ENCODE measurements at places on chromosomes 13 and 19. TPM values are rescaled to one million over a fixed set of nuclear protein-coding genes. Genes with fewer than 3 reads are reported as not detected.

DNA sequence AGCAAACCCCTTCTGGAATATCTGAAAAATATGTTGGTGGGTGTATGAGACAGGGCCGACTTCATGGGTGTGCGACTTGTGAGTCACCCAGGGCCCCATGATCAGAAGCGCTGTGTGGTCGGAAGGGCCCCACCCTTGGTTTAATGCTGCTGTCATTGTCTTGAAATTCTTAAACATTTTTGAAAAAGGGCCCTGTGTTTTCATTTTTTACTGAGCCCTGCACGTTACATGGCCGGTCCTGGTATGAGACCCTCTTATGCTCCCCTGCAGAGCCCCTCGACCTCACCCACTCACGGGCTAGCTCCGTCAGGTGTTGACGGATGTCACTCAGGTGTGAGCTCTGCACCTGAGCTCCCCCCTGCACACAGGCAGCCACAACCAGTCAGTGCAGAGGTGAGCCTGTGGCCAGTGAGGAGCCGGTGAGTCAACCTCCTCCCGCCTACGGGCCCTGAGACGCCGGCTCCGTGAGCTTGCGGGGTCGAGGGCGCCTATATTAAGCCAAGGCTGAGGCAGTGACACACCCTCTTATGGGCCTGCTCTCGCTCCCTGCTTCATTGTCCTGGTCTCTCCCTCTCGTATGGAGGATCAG, 27.7 kb downstream of the GADD45B start:
- DNase-seq, result no peak

GRCh38 chr13:100211016-100211710, 122.3 kb downstream of the PCCA start:
- DNase-seq, result no peak

DNA sequence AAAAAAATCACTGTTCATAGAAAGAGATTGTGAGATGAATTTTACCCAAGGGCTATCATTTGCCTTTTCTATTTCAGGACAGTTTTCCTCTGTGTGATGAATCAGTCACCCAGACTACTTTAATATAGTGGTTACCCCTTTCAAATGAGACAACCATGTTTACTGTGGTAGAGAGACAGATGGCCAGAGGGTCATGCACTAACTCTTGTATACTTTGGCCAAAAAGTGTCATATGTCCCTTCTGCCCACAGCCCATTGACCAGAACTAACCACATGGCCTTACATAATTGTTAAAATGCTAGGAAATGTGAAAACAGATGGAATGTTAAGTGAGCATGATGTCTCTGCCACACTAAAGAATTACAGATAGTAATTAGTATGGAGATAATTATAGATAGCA, 498.7 kb downstream of the DACH1 start:
- DNase-seq, result no peak

DNA sequence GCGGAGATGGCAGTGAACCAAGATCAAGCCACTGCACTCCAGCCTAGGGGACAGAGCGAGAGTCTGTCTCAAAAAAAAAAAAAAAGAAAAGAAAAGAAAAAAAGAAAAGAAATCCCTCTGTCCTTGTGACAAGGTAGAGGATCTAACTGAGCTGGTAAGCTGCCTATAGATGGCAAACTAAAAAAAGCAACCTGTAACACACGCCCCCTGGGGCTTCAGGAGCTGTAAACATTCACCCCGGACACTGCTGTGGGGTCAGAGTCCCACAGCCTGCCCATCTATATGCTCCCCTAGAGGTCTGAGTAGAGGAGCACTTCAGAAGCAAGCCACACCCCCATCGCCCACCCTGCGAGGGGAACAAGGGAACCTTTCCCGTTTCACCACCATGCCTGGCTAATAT, 4.3 kb upstream of the PGPEP1 start:
- DNase-seq, result no peak

DNA sequence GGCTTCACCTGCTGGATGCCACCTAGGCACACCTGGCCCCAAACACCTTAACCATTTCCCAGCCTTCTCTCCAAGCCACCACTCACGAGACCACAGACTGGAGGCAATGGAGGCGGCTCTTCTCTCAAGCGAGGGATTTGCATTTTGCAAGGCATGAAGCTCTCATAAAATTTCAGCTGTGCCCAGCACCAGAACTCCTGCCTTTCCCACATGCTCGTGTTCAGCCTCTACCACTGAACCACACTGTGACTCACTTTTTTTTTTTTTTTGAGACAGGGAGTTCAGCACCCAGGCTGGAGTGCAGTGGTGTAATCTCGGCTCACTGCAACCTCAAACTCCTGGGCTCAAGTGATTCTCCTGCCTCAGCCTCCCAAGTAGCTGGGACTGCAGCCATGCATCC, 10.6 kb downstream of the NANOS3 start:
- DNase-seq, result no peak

Gene TMEM38A
- 44.6 TPM for total RNA-seq

Gene OR7A5
- not detected for total RNA-seq

DNA sequence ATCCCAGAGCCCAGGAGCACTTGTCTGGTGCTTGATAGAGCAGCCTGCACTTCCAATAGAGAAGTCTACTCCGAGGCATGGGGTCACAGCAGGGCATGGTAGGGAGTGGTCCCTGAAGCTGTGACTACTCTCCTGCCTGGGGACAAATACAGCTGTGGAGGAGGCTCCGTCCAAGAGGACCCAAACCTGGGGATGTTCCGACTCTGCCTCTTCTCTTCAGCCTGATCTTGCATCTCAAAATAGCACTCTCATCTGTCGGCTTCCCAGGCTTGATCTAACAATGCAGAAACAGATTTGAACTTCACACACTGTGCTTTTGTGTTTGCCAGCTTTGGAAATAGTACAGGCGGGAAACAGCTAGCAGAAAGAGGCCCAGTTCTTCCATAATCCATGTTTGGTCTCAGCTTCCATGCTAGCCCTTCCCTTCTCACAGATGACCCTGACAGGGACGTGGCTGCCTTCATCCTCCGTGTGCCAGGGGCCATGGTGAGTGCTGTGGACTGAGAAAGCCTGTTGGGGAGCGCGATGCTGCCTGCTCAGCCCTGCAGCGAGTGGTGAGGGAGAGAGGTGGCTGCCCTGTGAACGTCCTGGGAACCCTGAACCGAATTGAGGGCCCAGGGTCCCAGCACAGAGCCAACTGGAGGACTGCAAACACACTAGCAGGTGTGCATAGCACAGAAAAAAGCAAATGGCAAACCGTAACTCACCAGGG, 150.3 kb upstream of the GPR12 start:
- no peak for DNase-seq

- no peak for DNase-seq
Measured at GRCh38 chr13:87889254-87889653, 218.1 kb downstream of the SLITRK5 start.

DNA sequence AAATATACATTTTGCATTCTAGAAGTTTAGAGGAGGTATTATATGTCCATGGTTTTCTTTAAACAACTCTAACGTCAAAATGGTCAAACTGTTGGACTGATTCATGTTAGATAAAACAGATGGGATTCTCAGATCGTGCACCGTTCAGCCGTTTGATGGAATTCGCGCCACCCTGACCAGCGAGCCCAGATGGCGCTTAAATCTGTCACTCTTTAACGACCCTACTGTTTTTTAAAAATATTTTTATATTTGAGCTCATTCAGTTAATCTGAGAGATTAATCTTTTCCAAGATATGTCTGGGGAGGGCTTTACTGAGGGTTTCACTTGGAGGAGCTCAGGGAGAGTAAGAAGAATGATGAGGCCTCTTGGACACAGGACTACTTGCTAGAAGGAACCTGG, 164.4 kb downstream of the TM9SF2 start:
- no peak for DNase-seq

DNA sequence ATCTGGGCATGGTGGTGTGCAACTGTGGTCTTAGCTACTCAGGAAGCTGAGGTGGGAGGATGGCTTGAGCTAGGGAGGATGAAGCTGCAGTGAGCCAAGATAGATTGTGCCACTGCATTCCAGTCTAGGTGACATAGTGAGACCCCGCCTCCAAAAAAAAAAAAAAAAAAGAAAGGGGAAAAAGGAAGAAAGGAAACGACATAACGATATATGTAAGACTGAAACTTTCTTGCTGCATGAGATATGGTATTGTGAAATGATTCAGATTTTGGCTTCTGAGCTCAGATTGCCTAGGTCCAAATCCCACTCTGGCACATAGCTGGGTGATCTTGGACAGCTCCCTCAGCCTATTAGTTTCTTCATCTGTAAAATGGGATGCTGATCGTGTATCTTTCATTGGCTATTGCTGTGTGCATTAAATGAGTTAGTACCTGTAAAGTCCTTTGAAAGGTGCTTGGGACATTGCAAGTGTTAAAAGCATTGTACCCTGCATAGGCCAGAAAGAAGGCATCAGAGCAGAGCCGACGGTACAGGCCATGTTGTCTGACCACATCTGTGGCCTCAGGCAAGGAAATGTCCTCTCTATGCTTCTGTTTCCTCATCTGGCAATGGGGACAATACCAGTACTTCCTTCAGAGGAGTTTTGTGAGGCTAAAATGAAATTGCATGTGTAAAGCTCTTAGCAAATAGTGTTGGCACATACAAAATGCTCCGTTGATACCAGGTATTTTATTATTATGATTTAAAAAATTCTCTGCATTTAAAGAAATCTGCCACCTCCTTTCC, 32.6 kb upstream of the SLC46A3 start:
- no peak for DNase-seq

DNA sequence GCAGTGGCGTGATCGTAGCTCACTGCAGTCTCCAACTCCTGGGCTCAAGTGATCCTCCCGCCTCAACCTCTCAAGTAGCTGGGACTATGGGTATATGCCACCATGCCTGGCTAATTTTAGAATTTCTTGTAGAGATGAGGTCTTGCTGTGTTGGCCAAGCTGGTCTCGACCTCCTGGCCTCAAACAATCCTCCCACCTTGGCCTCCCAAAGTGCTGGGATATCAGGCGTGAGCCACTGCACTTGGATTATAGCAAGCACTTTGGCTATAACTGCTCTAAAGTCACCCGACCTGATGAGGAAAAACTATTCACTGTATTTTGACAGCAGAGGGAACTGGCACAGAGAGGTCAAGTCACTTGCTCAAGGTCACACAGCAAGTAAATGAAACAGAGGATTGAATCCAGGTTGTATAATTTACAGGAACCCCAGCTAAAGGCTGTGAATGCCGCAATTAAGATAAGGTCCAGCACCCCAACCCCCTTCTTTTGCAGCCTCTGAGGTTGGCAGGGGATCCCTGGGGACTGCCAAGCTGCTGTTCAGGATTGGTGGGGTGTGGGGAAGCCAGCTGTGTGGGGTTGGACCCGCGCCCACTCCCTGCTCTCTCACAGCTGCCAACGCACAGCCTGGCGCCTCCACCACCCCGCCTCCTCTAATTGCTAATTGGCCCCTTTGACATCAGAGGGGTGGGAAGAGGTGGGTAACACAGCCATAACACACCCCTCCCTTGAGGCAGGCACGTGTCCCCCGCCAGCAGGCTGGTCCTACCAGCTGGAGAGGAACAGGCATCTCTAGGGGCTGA, 6.0 kb downstream of the TMIGD2 start:
- no peak for DNase-seq

All from Right ventricle myocardium superior (tissue), 1 donor.